ENCODE measurements at places on chromosomes 12 and 14.
A peak's percentile ranks its signal among the peaks of the same experiment; 100 is the strongest.

DNA sequence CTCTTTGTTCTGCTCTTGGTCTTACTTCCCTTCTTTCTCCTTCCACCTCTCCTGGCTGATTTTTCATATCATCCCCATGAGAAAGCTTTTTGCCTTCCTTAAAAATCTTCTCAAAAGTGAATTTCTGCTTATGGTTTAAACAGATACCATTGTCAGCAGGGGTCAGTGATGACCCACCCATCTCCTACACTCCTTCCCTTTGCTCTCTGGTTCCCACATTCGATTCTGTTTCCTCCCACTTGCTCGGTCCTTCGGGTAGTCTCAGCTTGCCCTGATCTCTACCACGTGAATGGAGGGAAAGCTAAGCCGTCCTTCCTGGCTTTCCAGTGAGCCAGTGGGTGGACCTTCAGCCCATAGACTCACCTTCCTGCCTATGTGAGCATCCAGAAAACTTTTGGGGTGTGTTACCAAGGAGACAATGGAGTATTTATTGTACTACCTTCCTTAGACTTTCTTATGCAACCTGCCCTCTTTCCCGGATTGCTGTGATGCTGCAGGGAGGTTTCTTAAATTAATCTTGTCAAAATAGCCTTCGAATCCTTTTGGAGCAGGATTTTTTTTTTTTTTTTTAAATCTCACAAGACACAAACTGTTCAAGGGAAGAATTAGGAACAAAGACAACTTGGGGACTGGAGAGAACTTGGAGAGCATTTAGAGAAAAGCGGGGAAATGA, 306.3 kb downstream of the CACNA1C start:
- no peak for DNase-seq

GRCh38 chr12:45246236-45246635, 30.3 kb downstream of the ANO6 start:
- no peak for DNase-seq

- DNase-seq, result no peak
Measured at GRCh38 chr12:130973109-130973508, 19.4 kb downstream of the ADGRD1 start.

DNA sequence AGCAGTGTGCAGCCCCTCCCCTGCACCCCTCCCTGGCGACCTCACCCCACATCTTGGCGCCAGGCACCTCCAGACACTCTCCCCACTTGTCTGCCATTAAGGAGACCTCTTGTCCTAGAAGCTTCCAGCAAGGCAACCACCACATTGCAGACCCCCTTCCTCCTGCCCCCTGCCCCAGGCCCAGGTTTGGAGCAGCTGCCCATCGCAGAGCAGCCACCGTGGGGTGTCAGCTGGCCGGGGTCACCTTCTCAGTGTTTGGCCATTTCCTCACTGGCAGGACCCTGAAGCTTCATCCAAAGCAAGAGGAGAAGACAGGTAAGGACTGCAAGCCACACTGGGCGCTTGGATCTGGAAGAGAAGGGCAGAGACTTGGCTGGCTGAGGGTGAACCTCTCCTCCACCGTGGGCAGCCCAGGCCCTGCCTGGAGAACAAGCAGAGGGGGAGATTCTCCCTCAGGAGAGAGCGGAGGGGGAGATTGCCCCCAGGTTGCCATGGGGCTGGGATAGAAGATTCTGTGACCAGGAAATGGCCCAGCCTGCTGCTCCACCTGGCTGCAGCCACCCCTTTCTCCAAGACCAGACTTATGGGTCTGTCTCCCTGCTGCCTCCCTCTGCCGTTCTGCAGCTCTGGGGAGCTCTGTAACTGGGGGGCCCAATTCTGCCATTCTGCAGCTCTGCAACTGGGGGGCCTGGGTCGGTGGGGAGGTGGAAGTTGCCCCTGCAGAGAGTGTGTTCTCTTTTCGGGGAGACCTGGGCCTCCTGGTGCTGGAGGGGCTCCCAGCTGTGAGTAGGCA, 72.9 kb upstream of the C14orf180 start:
- no peak for DNase-seq

DNA sequence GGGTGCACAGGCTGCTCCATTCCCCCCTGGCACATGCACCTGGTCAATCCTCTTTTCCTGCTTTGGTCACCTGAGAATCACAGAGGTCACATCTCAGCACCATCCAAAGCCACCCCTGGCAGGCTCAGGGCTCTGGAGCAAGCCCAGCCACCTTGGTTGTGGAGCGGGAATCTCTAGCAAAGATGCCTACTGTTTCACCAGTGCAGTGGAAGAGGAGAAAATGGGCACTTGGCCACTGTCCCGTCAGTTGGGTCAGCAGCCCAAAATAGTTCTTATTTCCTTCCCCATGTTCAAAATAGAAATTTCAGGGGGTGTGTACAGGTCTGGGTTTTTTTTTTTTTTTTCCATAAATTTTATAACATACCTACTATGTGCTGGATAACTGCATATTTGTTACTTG, 18.3 kb downstream of the RTL1 start:
- DNase-seq, result no peak

GRCh38 chr12:28313631-28314030, 123.4 kb downstream of the CCDC91 start:
- DNase-seq, result no peak

DNA sequence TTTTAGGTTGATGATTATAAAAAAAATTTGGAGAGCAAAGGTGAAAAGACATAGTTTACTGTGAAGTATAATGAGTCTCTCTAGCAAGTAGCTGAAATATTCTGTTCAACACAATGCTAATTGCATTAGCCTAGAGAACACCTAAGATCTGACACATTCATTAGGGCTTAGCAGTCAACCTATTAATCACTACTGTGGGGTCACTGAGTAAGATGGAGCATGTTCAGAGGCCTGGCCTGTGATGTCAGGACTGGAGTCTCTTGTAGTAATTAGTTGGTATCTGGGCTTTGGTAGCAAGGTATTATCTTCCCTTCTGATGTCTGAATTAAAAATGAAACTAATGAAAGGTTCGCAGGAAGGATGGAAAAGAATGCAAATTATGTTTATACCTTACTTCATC, 112.7 kb downstream of the SLC16A7 start:
- DNase-seq, result no peak

GRCh38 chr12:71710276-71711125, 24.6 kb downstream of the TMEM19 start:
- peak; percentile 92 for DNase-seq

GRCh38 chr12:101563212-101563611, 31.6 kb upstream of the MYBPC1 start:
- DNase-seq, result no peak

GRCh38 chr14:92555465-92556111, 42.0 kb downstream of the RIN3 start:
- DNase-seq, result no peak
